ENCODE measurements at places on chromosomes 12 and 14.

GRCh38 chr14:58082491-58083098, 69.4 kb downstream of the ARMH4 start:
- DNase-seq: no peak

DNA sequence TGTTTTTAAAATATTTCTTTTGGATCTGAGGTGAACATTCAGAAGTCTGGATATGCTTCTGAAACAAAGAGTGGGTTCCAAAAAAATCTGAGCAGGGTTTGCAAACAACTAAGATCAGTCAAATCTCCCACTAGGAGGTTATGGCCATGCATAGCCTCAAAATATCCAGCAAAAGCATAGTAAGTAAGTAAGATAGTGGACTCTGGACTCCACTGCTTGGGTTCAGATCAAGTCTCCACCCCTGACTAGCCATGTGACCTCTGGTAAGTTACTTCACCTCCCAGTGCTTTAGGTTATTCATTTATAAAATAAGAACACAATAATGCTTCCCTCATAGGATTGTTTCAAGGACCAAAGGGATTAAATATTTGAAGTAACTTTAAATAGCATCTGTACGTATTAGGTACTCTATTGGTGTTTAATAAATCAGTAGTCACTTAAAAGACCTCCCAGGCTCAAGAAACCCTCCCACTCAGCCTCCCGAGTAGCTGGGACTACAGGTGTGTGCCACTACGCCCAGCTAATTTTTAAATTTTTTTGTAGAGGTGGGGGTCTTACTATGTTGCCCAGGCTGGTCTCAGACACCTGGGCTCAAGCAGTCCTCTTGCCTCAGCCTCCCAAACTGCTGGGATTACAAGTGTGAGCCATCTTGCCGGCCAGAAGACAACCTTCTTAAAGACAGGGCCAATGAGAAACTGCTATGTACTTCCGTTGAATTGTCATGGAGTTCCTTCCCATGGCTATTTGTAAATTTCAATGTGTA, 95.7 kb upstream of the SOX5 start:
- DNase-seq: no peak

GRCh38 chr12:103529306-103529705, 33.5 kb upstream of the C12orf42 start:
- no peak for DNase-seq

DNA sequence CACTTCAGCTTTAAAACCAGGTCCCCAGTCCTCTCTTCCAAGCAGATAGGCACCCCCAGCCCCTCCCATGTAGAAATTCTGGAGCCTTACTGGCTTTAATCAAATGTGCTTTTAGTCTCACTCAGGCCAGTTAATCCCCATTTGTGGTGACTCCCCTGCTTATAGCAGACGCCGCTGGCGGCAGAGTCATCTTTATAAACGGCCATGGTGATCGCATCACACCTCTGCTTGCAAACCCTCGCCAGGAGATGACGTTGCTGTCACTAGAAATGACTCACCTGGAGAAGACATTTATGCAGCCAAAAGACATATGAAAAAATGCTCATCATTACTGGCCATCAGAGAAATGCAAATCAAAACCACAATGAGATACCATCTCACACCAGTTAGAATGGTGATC, 369.3 kb downstream of the VRK1 start:
- DNase-seq: no peak

GRCh38 chr12:126095748-126096510, 1030.7 kb downstream of the AACS start:
- DNase-seq: no peak

DNA sequence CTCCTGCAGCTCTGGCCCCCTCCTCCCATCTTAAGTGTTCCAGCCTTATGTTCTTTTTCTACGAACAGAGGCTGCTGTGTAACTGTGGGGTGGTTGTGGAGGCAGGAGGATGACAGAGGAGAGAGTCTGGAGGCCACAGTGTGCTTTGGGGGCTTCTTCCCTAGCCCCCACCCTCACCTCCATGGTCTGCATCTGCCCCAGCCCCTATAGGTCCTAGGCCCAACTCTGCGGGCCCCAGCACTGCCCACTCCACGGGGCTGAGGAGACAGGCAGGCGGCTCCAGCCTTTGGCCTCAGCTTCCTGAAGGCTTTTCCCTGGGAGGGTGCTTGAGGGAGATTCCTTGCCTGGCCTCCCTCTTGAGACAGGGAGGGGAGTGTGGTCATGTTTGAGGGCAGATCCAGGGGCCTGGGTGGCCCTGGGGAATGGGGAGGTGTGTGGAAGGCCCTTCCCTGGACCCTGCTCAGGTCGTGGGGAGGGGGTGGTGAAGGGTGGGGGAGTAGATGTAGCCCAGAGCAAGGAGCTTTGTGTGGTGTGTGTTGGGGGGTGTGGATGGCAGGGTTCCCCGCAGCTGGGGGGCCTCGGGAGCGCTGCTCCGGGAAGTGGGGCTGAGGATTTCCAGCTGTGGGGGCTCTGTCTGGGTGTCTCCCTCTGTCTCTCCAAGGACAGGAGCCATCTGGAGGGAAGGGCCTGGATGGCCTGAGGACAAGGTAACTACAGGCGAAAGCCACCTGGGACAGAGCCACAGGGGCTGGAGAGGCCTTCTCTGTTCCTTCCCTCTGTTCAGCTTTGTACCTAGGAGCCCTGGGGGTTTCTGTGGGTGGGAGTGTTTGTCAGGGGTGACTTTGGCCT, 1.1 kb downstream of the SMIM41 start:
- no peak for DNase-seq

DNA sequence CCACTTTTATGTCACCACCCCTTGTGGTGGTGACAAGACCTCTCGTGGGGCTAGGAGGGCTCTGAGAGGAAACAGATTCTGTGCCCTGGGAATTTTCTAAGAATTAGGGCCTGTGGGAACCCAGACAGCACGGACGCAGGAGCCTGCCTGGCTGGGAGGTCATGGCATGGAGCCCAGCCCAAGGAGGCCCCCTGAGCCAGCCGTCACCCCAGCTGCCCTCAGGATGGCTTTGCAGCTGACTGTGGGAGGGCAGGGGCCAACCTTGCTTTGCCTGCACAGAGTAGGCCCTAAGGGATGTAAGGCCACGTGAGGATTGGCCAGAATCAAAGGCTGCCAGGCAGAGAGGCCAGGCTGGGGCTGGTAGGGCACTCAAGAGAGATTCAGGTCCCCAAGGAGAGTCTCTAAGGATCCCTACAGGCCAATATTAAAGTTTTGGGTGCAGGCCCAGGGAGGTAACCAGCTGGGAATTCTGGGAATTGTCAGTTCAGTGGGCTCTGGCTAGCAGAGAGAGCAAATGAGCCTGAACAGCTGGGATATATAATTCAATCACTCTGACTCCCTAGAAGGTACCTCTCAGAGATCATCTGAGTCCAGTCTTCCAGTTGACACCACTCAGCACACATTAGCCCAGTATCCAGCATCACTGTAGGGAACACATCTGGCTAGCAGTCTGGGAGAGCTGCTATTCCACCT, 6.4 kb downstream of the LTBP2 start:
- no peak for DNase-seq

GRCh38 chr12:70366581-70367257, 629 bp downstream of the KCNMB4 start:
- DNase-seq: peak; percentile 42

DNA sequence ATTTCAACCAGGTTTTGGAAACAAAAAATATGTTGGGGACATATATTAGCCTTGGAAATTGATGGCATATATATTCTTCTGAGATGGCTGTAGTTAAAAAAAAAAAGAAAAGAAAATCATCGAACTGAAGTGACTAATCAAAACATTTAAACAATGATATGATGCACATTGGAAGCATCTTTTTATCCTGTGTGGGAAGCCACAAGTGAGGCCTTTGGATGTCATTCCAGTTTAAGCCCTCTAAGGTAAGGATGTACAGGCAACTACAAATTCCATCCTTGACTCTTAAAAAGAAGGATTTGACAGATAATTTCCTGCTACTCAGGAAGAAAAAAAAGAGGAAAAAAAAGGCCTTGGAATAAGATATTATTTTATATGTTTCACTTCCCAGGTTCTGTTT, 9.6 kb upstream of the PTPRB start:
- no peak for DNase-seq

DNA sequence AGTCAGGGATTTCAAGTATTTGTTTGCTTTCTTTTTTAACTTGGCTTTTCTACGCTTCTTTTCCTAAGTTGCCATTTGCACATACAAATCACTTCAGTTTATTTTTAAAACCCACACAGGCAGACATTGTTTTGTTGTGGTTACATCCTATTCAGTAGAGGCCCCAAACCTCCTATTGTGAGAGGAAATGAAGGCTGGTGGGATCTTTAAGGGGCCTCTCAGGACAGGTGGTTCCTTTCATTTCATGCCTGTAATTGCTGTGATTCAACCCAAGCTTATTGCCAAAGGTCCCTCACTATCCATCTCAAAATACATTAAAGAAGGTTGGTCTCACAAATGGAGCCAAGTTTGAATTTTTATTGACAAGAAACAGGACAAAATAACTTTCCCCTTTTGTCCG, 257.1 kb downstream of the ADAMTS20 start:
- no peak for DNase-seq

DNA sequence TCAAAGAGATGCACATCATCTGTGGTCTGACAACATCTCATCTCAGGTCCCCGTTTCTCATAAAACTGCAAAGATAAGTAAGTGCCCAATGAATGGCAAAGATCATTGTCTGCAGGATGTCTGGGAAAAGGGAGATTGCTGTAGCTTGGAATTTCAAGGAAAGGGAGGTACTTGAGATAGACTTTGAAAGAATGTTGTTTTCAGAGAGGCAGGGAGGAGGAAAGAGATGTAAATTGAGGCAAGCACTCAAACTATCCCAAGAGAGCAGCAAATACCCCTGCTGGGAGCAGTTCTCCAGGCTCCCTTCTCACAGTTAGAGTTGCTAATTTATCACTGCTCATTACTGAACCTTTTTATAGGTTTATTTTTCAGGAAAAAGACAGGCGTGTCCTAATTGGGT, 107.1 kb downstream of the MYRFL start:
- no peak for DNase-seq

- DNase-seq: no peak
Measured at GRCh38 chr14:21206753-21207684, 51.2 kb upstream of the OR5AU1 start.

GRCh38 chr14:99676657-99677056, 7.4 kb upstream of the CYP46A1 start:
- no peak for DNase-seq

DNA sequence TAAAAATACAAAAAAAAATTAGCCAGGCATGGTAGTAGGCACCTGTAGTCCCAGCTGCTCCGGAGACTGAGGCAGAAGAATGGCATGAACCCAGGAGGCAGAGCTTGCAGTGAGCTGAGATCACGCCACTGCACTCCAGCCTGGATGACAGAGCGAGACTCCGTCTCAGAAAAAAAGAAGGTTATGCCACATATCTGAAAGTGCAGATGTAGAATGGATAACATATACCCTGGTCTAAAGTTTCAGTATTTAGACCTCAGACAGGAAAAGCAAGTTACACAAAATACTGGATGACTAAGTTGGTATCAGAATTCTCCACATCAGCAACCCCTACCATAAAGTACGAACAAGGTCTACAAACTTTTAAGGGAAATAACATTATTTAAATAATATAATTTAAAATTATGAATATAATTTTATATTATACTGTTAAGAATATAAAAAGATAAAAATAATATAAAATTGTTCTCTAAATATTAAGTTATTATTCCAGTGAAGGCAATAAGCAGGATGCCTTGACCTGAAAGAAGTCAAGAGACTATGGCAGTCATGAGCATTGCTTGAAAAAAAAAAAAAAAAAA, 169.9 kb downstream of the CRADD start:
- no peak for DNase-seq

DNA sequence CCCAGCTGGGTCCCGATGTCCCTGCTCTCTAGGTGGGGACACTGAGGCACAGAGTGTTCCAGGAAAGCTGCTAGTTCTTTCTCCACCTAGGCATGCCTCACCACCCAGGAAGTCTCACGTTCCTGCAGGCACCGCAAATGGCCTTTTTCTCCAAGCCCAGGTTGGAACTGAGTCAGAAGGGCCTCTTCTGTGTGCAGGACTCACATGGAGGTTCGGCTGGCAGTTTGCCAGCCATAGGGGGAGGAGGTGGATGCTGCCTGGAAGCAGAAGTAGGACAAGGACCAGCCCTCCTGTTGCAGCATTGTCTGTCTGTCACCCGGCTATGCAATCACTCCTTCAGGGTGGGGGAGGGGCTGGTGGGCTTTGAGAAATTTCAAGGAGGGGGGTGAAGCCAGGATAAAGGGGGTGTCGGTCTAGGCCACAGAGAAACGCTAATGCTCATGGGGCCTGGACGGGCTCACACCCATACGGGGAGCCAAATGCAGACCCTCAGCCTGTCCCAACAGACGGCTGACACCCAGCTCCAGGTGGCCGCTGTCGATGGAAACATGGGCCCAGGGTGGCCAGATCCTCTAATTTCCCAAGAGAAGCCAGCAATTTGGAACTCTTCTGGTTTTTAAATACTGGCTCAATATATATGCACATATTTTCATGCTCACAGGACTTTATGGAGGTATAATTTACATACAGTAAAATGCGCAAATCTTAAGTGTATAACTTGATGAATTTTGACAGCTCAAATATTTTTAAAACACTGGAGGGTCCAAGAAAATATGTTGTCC, 120.5 kb downstream of the PHETA1 start:
- DNase-seq: no peak

DNA sequence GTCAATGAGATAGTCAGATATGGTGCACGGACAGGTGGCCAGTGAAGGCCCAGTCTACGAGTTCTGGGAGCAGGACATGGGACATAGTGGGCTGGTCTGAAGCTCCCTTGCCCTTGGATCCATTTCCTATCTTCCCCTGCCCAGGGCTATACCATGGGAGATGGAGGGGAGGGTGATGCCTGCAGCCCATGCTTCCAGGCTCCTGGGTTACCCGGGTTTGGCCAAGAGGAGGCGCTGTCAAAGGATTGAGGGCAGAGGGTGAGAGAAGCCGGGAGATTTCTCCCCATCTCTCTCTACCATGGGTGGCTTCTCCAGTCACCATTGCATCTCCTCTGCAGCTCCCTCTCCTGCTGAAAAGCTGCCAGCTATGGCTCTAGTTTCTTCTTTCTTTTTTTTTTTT, 52.8 kb upstream of the LHX5 start:
- no peak for DNase-seq

- no peak for DNase-seq
Measured at GRCh38 chr14:33359288-33359881, 420.7 kb downstream of the NPAS3 start.

GRCh38 chr12:59963546-59963945, 367.7 kb downstream of the SLC16A7 start:
- DNase-seq: no peak

DNA sequence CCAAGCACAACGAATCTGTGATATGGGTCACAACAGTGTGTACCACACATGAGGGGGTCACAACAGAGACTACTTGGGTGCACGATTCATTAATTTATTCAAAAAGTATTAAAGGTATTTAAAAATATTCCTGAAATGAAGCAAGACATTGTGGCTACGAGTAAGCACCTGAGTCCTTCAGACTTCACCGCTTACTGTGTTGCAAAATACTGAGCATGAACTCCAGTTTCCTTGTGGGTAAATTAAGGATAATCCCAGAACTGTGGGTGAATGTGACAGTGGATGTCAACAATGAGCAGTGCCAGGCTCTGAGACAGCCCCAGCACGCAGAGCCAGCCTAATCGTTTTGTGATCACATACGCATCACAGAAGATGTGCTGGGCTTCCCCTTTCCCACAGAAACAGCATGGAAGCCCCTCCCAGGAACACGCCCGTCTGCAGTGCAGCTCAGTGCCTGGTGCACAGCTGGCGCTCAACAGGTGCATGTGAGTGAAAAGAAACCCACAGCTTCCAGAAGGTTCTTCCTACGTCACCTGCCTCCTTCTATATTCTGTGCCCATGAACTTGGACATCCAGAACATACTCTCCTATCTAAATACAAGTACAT, 29.1 kb downstream of the CDC42BPB start:
- DNase-seq: no peak

GRCh38 chr14:20982646-20983369, 7.0 kb upstream of the METTL17 start:
- DNase-seq: no peak
